ENCODE measurements at places on chromosomes 11 and 22.

DNA sequence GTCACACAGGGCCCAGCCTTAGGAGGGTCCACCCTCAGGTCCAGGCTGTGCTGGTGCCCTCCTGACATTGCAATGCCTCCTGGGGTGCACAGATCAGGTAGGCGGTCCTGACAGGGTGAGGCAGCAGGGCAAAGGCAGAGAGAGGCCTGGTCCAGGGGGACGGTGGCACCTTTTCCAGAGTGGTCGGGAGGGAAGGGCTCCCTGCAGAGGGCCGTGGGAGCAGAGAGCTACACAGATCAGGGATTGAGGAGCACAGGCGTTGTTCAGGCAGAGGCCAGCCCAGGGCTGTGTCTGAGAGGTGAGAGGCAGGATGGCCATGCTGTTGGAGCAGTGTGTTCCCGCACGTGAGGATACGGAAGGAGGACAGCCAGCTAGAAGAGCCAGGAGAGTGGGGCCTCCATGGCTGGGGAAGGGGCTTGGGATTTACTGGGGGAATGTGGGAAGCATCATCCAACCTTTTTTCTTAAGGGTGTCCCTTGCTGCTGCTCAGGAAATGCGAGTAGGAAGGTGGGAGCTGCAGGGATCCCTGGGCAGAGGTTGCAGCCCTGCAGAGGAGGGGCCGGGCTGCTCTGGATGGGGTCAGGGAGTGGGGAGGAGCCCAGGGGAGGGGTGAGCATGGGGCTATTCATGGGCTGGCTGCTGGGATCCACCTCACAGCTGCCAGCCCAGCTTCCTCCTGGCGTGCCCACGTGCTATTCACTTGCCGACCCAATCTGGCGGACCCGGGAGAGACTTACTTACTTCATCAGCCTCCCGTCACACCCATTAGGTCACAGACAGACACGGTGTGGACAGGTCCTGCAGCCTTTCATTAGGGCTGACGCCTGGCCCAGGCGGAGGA is 1516.4 kb downstream of the TBC1D22A start:
- H3K27me3 ChIP-seq = peaks cover 51% of the 10 kb centered on the region
- no peak overlapping the region for H3K4me3 ChIP-seq
- H3K4me1 ChIP-seq = no peaks in the 10 kb centered on the region
- no peak for DNase-seq
- H3K36me3 ChIP-seq = no peaks in the 10 kb centered on the region
- H3K27ac ChIP-seq = no peak overlapping the region

DNA sequence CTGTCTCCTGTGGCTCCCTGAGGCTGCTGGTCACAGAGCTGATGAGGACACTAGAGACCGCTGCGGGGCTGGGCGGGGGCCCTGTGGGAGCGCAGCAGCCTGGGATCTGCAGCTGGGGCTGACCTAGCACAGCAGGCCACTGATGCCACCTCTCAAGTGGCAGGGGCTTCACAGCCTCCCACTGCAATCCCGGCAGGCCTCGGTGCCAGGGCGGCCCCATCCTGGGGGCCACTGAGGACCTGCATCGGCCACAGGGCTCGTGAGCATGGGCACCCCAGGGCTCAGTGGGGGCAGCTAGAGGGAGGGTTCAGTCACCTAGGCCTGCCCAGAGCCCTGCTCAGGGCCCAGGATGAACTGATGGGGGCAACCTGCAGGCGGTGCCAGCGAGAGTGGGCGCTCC is 14.6 kb upstream of the CCDC188 start:
- no peaks in the 10 kb centered on the region for H3K27me3 ChIP-seq
- H3K36me3 ChIP-seq = no peaks in the 10 kb centered on the region
- no peak overlapping the region for H3K27ac ChIP-seq
- no peaks in the 10 kb centered on the region for H3K4me1 ChIP-seq
- H3K4me3 ChIP-seq = no peak overlapping the region

DNA sequence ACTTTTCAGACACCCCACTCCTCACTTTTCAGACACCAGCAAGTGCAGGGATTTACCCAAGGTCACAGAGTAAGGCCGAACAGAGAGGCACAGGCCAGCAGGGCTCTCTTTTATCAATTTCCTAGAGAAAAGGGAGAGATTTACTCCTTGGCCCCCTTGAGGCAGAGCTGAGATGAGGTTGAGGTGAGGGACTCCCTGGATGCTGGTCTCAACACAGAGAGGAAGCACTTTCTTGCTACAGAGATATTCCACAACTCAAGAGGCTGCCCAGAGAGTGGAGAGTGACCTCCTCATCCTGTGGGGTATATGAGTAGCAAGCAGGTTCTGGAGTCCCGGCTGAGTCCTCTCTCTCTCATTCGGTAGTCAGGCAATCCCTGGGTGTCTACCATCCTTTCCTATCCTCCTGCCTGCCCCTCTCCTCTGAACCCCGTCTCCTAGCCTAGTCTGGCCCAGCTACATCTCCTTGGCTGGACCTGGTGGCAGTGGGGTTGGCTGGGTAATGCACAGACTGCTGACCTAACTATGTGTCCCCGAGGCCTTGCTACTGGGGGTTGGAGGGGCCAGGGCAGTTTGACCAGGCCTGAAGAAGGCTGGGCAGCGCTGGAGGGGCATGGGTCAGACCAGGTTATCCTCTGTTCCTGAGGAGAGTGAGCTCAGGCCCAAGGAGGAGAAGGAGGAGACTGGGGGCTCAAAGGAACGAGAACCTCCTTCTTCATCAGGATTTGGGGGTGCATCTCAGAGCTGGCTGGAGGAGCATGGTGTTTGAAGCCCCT is 1.8 kb upstream of the ARHGEF17 start:
- H3K27ac ChIP-seq = no peak overlapping the region
- no peaks in the 10 kb centered on the region for H3K36me3 ChIP-seq
- no peak for DNase-seq
- H3K4me3 ChIP-seq = no peak overlapping the region
- H3K27me3 ChIP-seq = peaks cover 33% of the 10 kb centered on the region

DNA sequence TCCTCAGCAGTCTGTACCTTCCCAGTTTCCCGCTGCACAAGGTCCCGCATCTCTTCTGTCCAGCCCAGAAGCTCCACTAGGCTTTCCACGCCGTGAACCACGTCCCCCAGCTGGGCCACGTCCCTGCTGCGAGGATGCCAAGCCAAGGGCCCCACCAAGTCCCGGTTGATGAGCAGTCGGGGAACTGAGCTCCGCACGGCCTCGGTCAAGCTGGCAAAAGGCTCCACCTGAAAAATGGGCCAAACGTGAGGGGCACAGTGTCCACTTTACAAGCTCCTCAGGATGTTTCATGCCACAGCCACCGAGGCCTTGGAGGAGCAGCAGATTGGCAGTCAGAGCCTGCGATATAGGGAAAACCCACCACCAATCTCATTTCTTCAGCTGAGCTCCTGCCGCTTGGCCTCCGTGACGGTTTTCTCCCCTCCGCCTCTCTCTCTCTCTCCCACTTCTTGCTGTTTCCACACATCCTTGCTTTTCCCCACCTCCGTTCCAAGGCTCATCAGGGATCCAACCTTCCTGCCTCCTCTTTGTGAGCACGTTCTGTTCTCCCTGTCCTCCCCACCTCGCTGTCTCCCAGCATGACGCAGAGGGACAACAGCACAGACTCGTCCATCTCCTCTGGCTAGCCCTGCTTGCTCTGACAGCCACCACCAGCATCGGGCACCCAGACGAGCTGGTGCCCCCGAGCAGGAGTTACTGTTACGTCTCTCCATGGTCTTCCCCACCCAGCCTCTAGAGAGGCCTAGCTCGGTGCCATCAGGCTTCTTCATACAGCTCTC is 11.5 kb downstream of the RIC8A start:
- DNase-seq = no peak
- H3K27ac ChIP-seq = no peak overlapping the region
- H3K4me3 ChIP-seq = no peak overlapping the region
- peaks cover 46% of the 10 kb centered on the region for H3K36me3 ChIP-seq

- peaks cover 28% of the 10 kb centered on the region for H3K4me1 ChIP-seq
- no peak for DNase-seq
- H3K27ac ChIP-seq = no peak within 1 kb of the TSS
- H3K36me3 ChIP-seq = no peaks in the 10 kb centered on the region
- no peak within 1 kb of the TSS for H3K4me3 ChIP-seq
- peaks cover 57% of the 10 kb centered on the region for H3K27me3 ChIP-seq
These were observed at the start of gene CHRM1 for GRCh38 chr11:62921201-62921572. CHRM1 (minus strand) TSS chr11:62921363; CDS start chr11:62911100, 10,263 bp downstream.

DNA sequence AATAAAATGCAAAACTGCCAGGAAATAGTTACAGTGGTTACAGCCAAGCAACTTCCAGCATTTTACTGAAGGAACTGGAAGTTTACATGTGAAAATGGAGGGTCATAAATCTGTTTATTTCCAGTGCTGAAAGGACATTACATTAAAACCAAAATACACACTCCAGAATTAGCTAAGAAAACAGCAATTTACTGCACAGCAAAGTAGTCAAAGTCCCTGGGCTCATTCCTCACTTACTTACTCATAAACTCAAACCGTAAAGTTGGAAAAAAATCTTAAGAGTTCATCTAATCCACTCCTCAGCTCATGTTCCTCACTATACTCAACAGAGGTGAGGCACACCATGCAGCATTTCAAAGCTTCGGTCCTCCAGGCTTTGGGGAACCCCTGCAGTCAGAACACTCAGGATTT is 17.4 kb downstream of the CTSC start:
- H3K4me1 ChIP-seq = peaks cover 57% of the 10 kb centered on the region
- DNase-seq = no peak
- no peak overlapping the region for H3K4me3 ChIP-seq
- no peaks in the 10 kb centered on the region for H3K27me3 ChIP-seq

GRCh38 chr22:24011735-24012068 is 598 bp downstream of the CABIN1 start:
- peaks cover 28% of the 10 kb centered on the region for H3K4me1 ChIP-seq
- H3K27ac ChIP-seq = peak overlapping the region; percentile 97
- H3K4me3 ChIP-seq = peak overlapping the region; percentile 93
- DNase-seq = no peak
- H3K27me3 ChIP-seq = no peaks in the 10 kb centered on the region
- peaks cover 31% of the 10 kb centered on the region for H3K36me3 ChIP-seq

- H3K4me3 ChIP-seq = no peak overlapping the region
- H3K27ac ChIP-seq = peak overlapping the region; percentile 95
- DNase-seq = peak; percentile 60
- H3K4me1 ChIP-seq = peaks cover 33% of the 10 kb centered on the region
- H3K27me3 ChIP-seq = peaks cover 8% of the 10 kb centered on the region
These were observed 81.9 kb downstream of the LRRC32 start for GRCh38 chr11:76588455-76589325.

- no peaks in the 10 kb centered on the region for H3K27me3 ChIP-seq
- no peak for DNase-seq
- H3K36me3 ChIP-seq = peaks cover 5% of the 10 kb centered on the region
- no peak overlapping the region for H3K4me3 ChIP-seq
These were observed 41.6 kb downstream of the ACER3 start for GRCh38 chr11:76902121-76903014.

DNA sequence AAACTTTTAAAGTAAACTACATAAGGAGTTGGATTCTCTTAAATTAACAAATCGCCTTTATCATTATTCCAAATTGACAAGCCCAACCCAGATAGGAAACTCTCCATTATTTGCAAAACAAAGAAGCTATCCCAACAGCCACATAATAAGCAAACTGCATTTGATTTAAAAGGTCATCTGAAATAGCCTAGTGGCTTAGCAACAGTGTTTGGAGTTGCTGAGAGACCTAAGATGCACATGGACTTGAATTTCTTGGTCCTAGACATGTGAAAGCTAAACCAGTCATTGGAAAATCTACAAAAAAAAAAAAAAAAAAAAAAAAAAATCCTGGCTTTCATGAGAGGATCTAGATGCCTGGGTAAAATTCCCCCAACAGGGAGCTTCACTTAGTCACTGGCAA is 69.5 kb downstream of the PRCP start:
- no peaks in the 10 kb centered on the region for H3K27me3 ChIP-seq
- peaks cover 35% of the 10 kb centered on the region for H3K36me3 ChIP-seq
- H3K4me3 ChIP-seq = no peak overlapping the region
- no peaks in the 10 kb centered on the region for H3K4me1 ChIP-seq

GRCh38 chr11:60672255-60672654 is 27.2 kb upstream of the MS4A8 start:
- no peak overlapping the region for H3K4me3 ChIP-seq
- peaks cover 18% of the 10 kb centered on the region for H3K27me3 ChIP-seq
- peaks cover 2% of the 10 kb centered on the region for H3K36me3 ChIP-seq
- H3K4me1 ChIP-seq = no peaks in the 10 kb centered on the region

- no peak overlapping the region for H3K4me3 ChIP-seq
- H3K4me1 ChIP-seq = peaks cover 25% of the 10 kb centered on the region
- no peaks in the 10 kb centered on the region for H3K27me3 ChIP-seq
- H3K36me3 ChIP-seq = no peaks in the 10 kb centered on the region
These were observed 41.7 kb upstream of the PLET1 start for GRCh38 chr11:112302226-112302868.

DNA sequence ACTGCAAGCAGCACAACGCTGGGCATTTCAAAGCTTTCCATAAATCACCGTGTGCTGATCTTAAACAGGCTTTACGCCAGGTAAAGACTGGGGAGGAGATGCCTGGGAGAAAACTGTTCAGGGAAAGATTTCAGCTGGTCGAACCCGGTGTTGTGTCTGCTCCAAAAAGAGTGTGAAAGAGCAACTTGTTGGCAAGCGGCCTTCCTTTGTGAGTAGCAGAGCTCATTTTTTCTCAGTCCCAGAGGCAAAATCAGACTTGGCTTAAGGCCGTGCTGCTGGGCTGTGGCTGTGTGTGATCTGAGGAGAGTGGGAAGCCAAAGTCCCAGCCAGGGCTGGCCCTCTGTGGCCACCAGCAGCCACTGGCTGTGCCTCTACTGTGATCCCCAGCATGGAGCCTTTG is 75.7 kb upstream of the E2F8 start:
- H3K36me3 ChIP-seq = no peaks in the 10 kb centered on the region
- DNase-seq = no peak
- H3K4me1 ChIP-seq = no peaks in the 10 kb centered on the region
- H3K4me3 ChIP-seq = no peak overlapping the region
- no peak overlapping the region for H3K27ac ChIP-seq

DNA sequence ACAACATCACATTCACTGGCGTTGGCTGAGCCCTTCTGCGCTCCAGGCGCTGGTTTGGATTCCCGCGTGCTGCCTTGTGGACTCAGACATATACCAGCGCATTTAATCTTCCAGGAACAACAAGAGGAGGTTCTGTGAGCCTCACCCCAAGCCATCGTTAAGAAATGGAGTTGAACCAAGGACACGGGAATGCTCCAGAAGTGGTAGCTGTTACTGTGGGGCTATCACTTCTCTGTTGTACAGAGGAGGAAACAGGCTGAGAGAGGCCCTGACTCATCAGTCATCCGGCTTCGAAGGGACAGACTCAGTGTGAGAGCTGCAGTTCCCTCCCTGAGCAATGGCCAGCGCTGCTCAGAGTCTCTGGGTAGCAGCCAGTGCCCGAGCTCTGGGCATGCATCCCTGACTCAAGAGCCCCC is 291.3 kb downstream of the TBC1D22A start:
- H3K27ac ChIP-seq = peak overlapping the region; percentile 59
- no peak for DNase-seq
- H3K4me3 ChIP-seq = no peak overlapping the region
- H3K27me3 ChIP-seq = no peaks in the 10 kb centered on the region
